Head of caudate nucleus (tissue), 42 donors: ENCODE measurements at places on chromosomes 2 and 18.
A peak's percentile ranks its signal among the peaks of the same experiment; 100 is the strongest.

- no peak for DNase-seq
Measured at GRCh38 chr18:21472741-21473140, 127.8 kb downstream of the ESCO1 start.

GRCh38 chr2:136376798-136377211 lies 258.9 kb upstream of the CXCR4 start:
- no peak for DNase-seq

GRCh38 chr2:158407031-158407430 lies 49.5 kb downstream of the CCDC148 start:
- DNase-seq, result no peak

DNA sequence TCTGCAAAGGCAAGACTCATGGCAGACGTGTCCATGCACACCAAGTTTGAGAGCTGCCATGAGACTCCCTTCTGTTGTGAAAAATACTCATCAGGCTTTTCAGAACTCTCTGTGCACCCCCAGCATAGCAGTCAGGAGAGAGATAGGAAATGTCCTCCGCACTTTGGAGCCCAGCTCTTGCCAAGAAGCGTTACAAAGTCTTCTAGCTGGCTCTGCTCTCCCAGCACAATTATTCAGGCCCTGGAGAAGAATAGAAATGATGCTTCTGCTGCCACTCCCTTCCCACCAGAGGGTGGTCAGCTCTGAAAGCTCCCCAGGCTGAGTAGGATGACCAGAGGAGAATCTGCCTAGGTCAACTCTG lies 594.4 kb upstream of the ID2 start:
- no peak for DNase-seq

DNA sequence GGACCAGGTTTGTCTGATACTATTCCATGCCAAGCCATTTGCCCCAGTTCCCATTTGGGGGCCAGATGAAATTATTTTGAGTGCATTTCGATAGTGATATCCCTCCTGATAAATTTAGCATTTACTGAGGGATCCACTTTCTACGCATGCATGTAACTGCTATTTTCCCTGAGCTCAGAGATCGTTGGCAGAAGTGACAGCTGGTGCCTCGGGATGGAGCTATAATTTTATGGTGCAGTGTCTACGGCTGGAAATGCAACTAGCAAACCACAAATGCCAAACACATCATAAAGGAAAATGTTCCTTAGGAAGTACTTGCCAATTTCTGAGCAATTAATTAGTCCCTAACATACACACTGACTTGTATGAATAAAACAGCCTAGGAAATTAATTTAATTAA lies 254.8 kb downstream of the SLC8A1 start:
- DNase-seq, result no peak

DNA sequence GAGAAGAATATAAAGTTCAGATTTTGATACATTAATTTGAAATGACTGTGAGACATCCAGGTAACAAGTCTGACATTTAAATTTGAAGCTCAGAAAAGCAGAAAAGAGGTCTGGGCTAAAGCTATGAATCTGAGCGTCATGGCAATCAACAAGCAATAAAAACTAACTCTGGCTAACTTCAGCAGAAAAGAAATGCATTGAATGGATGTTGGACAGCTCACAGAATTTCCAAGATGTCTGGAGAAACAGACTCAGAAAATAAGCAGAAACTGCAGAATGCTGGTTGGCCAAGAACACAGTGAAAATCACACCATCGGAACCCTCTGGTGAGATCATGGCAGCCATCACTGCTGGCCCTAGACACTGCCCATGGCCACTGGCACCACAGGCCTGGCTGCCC lies 366.6 kb downstream of the METTL4 start:
- no peak for DNase-seq

GRCh38 chr2:19844750-19845149 lies 57.0 kb downstream of the TTC32 start:
- DNase-seq, result no peak

GRCh38 chr2:127024769-127025358 lies 82.1 kb downstream of the BIN1 start:
- peak; percentile 70 for DNase-seq

GRCh38 chr18:65753520-65753919 lies 2.7 kb downstream of the CDH7 start:
- DNase-seq, result peak; percentile 49

- DNase-seq, result no peak
Measured at GRCh38 chr2:222212571-222212970, 86.2 kb downstream of the PAX3 start.
